ENCODE measurements at places on chromosomes 2 and 18.

- no peak for DNase-seq
These were observed 573 bp downstream of the PAIP2B start for GRCh38 chr2:71226096-71226964.

DNA sequence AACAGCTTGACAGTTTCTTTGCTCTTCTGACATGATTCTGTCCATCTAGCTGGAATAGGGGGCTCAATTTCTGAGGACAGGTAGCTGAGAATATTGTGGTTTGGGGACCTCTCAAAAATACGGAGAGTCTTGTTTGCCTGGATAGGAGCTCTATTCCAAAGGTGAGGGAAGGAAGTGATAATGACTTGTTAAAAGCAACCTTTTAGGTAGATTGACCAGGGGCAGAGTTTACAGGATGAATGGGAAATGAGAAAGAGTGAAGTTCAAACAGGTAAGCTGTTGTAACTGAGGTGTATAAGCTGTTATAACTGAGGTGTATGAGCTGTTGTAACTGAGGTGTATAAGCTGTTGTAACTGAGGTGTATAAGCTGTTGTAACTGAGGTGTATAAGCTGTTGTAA is 25.1 kb downstream of the PARD3B start:
- no peak for DNase-seq

GRCh38 chr2:64402876-64403275 is 51.1 kb upstream of the LGALSL start:
- no peak for DNase-seq

- no peak for DNase-seq
These were observed 18.7 kb downstream of the MAPRE3 start for GRCh38 chr2:26989156-26989555.

GRCh38 chr2:9443526-9443925 is 20.1 kb downstream of the CPSF3 start:
- no peak for DNase-seq

GRCh38 chr18:10020171-10020570 is 106.4 kb downstream of the VAPA start:
- DNase-seq, result no peak

- no peak for DNase-seq
These were observed 186.6 kb downstream of the NRP2 start for GRCh38 chr2:205868773-205869333.

DNA sequence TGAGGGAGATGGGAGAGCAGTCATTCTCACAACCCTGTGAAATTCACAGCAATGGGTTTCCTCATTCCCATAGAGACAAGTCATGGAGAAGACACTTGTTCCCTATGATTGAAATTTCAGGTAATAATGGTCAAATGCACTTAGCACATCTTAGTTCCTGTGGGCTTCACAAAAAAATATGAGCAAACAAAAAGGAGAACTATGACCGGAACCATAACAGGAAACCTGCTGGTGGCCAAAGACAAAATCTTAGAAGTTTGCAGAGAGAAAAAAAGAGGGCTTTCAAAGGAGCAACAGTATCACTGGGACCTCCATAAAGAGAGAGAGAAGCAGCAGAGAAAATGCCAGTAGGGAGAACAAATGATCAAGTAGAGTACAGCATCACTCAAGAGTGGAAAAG is 138.9 kb upstream of the APCDD1 start:
- no peak for DNase-seq

- DNase-seq, result no peak
These were observed 315.0 kb upstream of the TFPI start for GRCh38 chr2:187869195-187869594.

DNA sequence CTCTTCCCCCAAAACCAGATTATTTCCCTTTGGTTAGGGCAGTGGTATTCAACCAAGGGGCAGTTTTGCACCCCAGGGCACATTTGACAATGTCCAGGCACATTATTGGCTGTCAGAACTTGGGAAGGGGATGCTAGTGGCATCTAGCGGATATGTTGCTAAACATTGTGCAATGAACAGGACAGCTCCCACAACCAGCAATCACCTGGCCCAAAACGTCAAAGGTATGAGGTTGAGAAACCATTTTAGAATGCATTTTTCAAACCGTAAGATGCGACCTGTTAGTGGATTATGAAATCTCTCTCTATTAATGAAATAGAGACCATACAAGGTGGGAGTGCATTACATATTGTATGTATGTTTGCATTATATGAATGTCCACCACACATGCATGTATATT is 54.2 kb downstream of the CD8B2 start:
- no peak for DNase-seq

DNA sequence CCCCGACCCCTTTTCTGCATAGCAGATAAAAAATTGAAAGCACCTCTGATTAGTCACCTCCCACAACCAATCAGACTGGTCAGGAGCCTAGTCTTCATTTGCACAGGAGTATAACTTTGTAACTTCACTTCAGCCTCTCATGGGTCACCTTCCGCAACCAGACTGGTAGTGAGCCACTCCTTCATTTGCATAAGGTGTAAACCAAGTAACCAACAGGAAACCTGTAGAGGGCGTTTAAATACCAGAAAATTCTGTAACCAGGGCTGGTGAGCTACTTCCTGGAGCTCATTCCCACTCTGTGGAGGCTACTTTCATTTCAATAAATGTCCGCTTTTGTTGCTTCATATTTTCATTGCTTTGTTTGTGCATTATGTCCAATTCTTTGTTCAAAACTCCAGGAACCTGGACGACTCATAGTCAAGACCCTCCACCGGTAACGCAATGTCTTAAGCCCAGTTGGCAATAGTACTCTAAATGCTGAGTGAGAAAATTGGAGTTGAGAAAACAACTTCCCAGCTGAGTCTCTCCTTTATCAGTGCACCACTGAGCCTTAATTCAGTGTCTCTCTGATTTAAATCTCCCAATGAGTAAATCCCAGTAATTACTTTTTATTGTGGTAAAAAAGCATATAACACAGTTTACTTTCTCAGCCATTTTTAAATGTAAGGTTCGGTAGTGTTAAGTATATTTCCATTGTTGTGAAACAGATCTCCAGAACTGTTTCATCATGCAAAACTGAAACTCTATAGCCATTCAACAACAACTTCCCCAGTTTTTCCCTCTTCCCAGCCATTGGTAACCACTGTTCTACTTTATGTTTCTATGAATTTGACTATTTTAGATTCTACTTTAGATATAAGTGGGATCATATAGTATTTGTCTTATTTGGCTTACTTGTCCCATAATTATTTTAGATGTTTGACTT is 392.7 kb upstream of the SLC8A1 start:
- no peak for DNase-seq

Data from HuH-7.5 (cell line).